ENCODE measurements at places on chromosomes 3 and 15.
A peak's percentile ranks its signal among the peaks of the same experiment; 100 is the strongest.

DNA sequence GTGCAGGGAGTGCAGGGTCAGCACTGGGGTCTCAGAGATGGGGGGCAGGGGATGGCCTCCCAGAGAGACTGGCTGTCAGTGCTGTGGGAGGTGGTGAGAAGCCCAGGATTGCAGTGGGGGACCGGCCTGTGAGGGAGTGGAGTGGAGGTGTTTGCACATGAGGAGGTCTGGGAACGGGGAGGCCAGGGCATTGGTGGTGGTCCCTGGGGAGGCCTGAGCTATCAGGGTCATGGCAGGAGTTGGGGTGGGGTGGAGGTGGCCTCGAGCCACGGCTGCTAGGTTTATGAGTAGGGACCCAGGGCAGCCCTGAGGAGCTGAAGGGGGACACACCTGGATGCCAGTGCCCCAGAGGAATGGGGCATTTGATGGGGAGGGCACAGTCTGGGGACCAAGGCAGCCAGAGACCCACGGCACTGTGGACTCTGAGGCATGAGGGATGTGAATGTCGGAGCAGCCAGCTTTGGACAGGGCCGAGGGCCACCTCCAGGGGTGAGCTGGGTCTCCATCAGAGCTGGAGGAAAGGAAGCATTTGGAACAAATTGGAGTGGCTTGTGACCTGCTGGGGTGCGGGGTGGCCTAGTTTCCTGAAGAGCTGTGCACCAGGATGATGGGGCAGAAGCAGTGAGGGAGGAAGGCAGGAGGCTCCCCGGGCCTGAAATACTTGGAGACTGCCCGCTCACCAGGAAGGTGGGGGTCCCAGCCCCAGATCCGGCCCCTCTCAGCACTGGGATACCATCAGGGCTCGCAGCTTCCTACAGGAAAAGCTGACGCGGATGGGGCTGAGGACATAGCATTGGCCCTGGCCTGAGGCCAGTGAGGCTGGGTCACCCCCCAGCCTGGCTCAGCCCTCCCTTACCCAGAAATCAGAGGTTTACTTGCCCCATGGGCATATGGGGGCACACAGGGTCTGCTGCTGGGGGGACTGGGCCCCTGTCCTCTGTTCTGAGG lies 9.5 kb upstream of the CSPG4 start:
- DNase-seq: no peak

DNA sequence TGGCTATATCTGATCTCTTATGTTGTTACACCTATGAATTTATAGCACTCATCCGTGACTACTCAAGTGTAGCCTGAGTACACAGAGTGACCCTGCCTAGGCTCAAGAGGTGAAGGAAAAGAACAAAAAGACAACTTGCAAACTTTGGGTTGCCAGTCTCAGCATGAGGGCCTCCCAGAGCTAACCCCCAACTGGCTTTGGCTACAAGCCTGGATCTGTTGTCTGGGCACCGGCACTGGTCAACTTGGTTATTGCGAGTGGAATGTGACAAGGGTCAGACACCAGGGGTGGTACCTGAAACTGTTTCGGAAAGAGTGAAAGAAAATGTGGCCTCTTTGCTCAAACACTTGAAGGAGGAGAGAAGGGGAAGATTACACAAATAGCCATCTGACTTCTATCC lies 49.5 kb upstream of the BCL6 start:
- DNase-seq: no peak

- DNase-seq: no peak
Observed at GRCh38 chr15:78390826-78391225, 47.2 kb upstream of the IREB2 start.

- no peak for DNase-seq
Observed at GRCh38 chr15:101044625-101045235, 125.6 kb downstream of the LRRK1 start.

- DNase-seq: no peak
Observed at GRCh38 chr3:186097317-186097662, 11.6 kb downstream of the ETV5 start.

- DNase-seq: no peak
Observed at GRCh38 chr15:61128896-61129295, 100.2 kb downstream of the RORA start.

DNA sequence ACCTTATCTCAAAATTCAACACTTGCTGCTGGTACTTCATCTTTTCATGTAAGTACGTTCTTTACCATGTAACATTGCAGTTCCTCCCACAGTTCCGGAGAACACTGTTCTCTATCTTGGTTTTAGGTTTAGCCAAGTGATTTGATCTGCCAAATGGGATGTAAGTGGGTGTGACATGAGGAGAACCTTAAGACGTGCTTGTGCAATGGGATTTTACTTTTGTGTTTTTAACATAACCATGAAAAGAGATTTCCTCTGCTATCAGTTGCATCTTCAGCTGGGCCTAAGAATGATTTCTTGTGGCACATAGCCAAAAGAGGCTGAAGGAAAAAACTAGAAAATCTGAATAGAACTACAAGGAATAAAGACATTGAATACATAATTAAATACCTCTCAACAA lies 894.5 kb upstream of the ALCAM start:
- DNase-seq: no peak

DNA sequence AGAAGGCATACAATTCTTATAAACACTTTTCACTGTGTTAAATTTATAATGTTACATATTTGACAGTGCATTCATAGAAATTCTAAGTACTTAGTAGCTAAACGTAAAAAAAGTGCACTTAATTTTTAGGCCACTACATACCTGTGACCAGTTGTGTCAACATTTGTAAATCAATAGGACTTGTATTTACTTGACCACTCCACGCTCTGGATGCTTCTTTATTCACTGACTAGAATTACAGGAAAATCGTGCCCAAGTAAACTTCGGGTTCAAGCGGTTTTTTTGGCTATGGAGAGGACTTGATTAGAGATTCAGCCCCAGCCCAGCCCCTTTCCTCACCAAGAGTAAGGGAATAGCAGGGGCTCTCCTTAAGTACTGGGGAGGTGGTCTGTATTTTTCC lies 21.8 kb downstream of the WDR53 start:
- DNase-seq: no peak

GRCh38 chr3:113124256-113124830 lies 87.0 kb upstream of the BOC start:
- DNase-seq: no peak

- DNase-seq: peak; percentile 52
Observed at GRCh38 chr15:89760303-89761008, 9.4 kb upstream of the MESP1 start.

- DNase-seq: no peak
Observed at GRCh38 chr3:159169828-159170227, 368.0 kb downstream of the MFSD1 start.

GRCh38 chr3:197260491-197261163 lies 37.8 kb downstream of the DLG1 start:
- DNase-seq: no peak

GRCh38 chr3:193314161-193314560 lies 64.4 kb downstream of the ATP13A5 start:
- DNase-seq: no peak

GRCh38 chr3:67196677-67197076 lies 198.6 kb downstream of the KBTBD8 start:
- DNase-seq: no peak

GRCh38 chr3:11626084-11626463 lies 17.6 kb downstream of the VGLL4 start:
- no peak for DNase-seq

DNA sequence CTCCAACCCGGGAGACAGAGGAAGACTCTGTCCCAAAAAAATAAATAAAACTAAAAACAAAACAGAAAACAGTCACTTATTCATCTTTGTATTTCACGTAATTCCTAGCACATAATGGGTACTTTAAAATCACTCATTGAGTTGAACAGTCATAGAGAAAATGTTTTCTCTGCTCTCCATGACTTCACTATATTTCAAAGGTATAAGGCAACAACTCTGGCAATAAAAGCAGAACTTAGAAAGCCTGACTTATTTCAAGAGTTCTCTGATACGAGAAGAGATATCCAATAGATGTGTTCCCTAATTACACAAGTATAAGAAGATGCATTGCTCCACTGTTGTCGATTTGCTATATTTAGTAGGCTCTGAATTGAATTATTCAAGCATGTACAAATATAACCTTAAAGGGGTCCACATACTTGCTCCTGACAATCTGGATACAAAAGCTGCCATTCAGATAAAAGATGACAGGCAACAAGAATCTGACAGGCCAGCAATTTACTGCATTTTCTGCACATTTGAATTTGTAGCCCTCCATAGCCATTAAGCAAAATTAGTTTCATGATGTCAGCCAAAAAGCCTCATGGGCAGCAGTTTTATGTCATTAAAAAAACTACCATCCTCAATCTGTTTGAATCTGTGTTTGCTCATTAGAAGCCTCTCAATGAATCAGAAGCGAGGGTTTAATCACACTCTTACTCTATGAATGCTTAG lies 47.9 kb downstream of the PEAK1 start:
- no peak for DNase-seq

- DNase-seq: no peak
Observed at GRCh38 chr15:58732625-58733363, 16.7 kb downstream of the ADAM10 start.

- DNase-seq: no peak
Observed at GRCh38 chr15:25772500-25772899, 90.6 kb downstream of the ATP10A start.

DNA sequence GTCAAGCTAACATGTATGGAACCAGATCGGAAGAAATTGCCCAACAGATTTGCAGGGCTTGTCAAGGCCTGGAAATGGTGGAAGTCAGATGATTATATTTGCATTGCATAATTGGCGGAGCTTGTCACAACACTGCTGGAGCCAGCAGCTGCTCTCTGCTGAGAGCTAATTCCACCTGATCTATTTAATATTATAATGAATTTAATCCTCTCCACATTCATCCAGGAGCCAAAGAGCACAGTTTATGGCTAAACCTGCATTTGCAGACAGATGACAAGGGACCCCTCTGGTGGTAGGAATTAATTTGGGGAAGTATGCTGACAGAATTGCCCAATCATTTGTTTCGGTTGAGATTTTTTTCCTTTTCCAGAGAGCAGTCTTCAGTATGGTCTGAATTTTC lies 730.2 kb downstream of the TUSC7 start:
- no peak for DNase-seq

- DNase-seq: no peak
Observed at GRCh38 chr15:71440489-71441110, 325.3 kb downstream of the THSD4 start.

DNA sequence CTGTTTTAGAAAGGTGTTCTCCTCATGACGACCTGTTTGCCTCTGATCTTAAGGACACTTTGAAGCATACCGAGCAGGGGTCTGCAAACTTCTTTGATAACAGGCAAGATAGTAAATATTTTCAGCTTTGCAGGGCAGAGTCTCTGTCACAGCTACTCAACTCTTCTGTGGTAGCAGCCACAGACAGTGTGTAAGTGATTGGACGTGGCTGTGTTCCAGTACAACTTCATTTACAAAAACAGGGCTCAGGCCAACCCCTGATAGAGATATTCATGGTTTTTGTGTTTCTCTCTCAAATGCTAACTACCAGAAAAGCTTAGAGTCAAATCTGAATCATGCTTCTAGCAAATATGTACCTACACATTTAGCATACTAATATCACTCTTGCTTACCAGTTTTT lies 51.5 kb downstream of the TGFBR2 start:
- DNase-seq: no peak

- no peak for DNase-seq
Observed at GRCh38 chr15:50880206-50880605, 28.3 kb upstream of the AP4E1 start.

DNA sequence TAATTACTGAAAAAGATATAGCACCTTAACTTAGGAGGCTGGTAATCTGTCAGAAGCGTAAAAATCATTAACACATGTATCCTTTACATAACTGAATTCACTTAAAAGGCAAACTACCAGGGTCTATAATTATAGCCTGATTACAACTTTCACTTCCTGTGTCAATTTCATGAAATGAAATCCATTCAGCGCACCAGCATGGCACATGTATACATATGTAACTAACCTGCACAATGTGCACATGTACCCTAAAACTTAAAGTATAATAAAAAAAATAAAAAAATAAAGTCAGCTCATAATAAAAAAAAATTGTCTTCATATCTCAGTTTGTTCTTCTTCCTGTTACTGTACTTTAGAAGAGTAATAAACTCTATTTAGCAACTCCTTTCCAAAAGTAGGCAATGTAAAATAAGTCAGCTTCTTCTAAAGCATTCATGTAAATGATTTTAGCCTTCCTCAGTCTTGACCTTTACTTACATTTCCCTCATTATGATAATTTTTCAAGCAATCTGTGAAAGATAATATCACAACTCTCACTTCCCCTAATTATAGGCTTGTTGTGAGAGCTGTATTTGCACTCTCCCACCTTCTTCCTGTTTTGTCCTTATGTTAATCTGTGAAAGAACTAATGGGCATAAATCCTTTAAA lies 50.1 kb downstream of the KBTBD8 start:
- DNase-seq: no peak

- no peak for DNase-seq
Observed at GRCh38 chr3:130565224-130565623, 48.2 kb downstream of the COL6A6 start.

- DNase-seq: no peak
Observed at GRCh38 chr15:100853676-100854440, 25.8 kb upstream of the ALDH1A3 start.

DNA sequence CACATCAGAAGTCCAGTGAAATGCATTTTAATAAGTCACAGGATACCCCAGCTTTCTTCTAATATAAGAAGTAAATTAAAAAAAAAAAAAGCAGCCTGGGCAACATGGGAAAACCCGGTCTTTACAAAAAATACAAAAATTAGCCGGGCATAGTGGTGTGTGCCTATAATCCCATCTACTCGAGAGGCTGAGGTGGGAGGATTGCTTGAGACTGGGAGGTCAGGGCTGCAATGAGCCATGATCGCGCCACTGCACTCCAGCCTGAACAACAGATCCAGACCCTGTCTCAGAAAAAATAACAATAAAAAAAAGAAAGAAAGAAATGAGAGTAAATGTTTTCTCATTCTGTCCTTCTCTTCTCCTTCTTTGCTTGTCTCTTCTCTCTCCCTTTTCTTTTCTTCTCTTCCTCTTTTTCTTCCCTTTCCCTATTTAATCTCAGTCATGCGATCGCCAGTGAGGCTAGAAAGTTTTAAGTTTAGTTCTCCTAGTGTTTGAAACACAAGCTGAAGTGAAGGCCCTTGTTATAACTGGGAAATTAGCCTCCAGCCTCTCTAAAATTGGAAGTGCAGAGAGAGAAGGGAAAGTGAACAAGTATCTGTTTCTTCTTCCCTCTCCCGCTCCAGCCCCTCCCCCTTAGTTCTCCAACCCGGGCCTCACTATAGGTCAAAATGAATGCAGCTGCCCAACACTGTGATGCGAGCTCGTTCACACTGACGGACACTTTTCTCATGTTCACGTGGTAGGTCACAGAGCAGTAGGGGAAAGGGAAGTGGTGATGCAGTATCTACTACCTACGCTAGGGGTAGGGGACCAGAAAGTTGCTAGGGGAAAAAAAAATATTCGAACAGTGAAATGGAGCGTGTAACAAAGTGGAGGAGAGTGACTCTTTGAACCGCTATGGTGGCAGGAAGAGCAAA lies 23.5 kb upstream of the TSC22D2 start:
- DNase-seq: no peak

DNA sequence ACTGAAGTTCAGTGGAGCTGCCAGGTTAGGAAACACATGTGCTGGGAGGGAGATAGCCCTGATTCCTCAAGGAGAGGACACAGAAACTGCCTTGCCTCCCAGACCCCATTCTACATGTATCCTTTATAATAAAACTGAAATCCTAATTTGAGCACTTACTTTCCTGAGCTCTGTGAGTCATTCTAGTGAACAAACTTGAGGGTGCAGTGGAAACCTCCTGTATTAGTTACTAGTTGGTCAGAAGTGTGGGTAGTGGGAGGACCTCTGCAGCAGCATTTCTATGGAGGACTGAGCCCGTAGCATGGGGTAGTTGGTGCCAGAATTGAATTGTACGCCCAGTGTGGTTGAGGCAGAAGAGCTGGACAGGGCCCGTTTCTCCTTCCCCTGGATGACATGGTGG lies 23.9 kb downstream of the ATP1B3 start:
- DNase-seq: no peak

GRCh38 chr3:147424581-147425387 lies 15.6 kb downstream of the ZIC1 start:
- DNase-seq: no peak

All from activated gamma-delta T cell treated with anti-CD3 and anti-CD28 coated beads, Interleukin-2, amount 50 U/mL, for 16 hours (primary cell).